ENCODE measurements at places on chromosomes 5 and 9. TPM values are rescaled to one million over a fixed set of nuclear protein-coding genes. Genes with fewer than 3 reads are reported as not detected.

BAAT gene
- not detected for total RNA-seq

TMEM174 gene
- total RNA-seq = not detected

PCDH12 gene
- 0.61 TPM for total RNA-seq

FAM151B gene
- total RNA-seq = not detected

TXNDC8 gene
- not detected for total RNA-seq

IL13 gene
- 6.5 TPM for total RNA-seq

UNC5A gene
- not detected for total RNA-seq

GLRA1 gene
- not detected for total RNA-seq

PCDHGB2 gene
- 0.11 TPM for total RNA-seq

SPATA31A5 gene
- total RNA-seq = not detected

OTULIN gene
- 60.5 TPM for total RNA-seq

TAF1L gene
- total RNA-seq = not detected

TMC1 gene
- total RNA-seq = not detected

PCDHB7 gene
- not detected for total RNA-seq

HSPB3 gene
- not detected for total RNA-seq

PCA3 gene
- total RNA-seq = not detected

DMRT3 gene
- not detected for total RNA-seq

MOB3B gene
- total RNA-seq = 0.67 TPM

LECT2 gene
- total RNA-seq = not detected

SOHLH1 gene
- not detected for total RNA-seq

IFNK gene
- not detected for total RNA-seq

SOX30 gene
- total RNA-seq = 0.11 TPM

SLC46A2 gene
- total RNA-seq = not detected

ECSCR gene
- total RNA-seq = 0.25 TPM

CDX1 gene
- total RNA-seq = not detected

CYLC2 gene
- not detected for total RNA-seq

KLF9 gene
- total RNA-seq = 19.0 TPM

PCDHGA10 gene
- not detected for total RNA-seq

IFNA13 gene
- not detected for total RNA-seq

ACTBL2 gene
- not detected for total RNA-seq

PTGER4 gene
- total RNA-seq = 62.9 TPM

WNT8A gene
- total RNA-seq = not detected

Measured in activated CD8-positive, alpha-beta T cell treated with anti-CD3 and anti-CD28 coated beads for 36 hours (primary cell).